ENCODE measurements at places on chromosomes 4 and X.

GRCh38 chr4:17194586-17194985 lies 296.1 kb upstream of the LDB2 start:
- no peak for DNase-seq

DNA sequence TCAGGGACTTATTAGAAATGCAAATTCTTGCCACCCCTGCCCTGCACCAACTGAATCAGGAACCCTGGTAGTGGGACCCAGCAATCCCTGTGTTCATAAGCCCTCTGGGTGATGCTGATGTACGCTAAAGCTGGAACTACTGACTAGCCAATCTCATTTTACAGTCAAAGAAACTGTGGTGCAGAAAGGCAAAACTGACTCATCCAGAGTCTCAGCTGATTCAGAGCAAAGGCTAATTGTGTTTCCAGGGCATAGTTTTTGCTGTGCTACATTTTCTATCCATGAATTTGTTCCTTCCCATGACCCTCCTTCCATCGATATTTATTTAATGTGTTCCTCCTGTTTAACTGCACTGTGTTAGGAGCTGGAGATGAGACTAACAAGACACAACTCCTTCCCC lies 207.5 kb downstream of the REPS2 start:
- no peak for DNase-seq

DNA sequence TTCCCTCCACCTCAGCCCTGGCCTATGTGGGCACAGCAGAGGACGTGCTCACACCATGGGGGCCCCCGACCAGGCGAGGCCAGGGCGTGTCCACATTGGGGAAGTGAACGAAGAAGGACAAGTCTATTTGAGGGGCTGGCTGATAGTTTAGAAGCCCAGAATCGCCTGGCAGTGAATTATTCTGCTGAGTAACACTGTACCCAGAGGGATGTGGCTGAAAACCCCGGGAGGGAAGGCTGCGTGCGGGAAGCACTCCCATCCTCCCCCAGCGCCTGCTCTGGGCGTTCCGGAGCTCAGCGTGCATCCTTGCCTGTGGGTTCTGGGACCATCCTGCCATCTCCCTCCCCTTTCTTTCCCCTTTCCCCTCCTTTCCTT lies 66.6 kb downstream of the TRMT44 start:
- DNase-seq, result no peak

- DNase-seq, result no peak
Measured at GRCh38 chrX:44828008-44828605, 15.7 kb upstream of the DUSP21 start.

- no peak for DNase-seq
Measured at GRCh38 chr4:81550388-81550859, 78.7 kb upstream of the RASGEF1B start.

GRCh38 chr4:115969756-115970155 lies 856.3 kb upstream of the NDST4 start:
- DNase-seq, result no peak

GRCh38 chr4:102116121-102116520 lies 229.2 kb downstream of the SLC39A8 start:
- no peak for DNase-seq

GRCh38 chrX:45198301-45198700 lies 2.4 kb downstream of the DIPK2B start:
- DNase-seq, result no peak

- no peak for DNase-seq
Measured at GRCh38 chrX:136759968-136760367, 20.8 kb downstream of the ARHGEF6 start.

DNA sequence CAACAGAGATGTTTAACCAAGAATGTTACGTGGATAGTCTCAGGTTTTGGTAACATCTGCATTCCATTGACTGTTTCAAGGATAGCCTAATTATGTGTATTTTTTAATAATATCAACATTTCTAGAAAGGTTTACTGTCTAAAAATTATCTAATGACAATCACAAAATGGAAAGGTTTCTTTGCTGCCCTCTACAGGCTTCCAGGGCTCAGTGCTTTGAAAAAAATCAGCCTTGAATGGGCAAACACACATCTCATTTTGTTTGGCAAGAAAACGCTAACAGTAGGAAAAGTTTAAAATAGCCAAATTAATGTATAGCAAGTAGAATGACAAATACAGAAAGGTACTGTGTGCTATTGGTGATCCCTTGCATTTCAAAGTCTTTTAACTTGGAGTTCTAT lies 223.4 kb upstream of the PRPS2 start:
- no peak for DNase-seq

- no peak for DNase-seq
Measured at GRCh38 chrX:101357166-101357795, 8.7 kb upstream of the TIMM8A start.

GRCh38 chrX:56764153-56764974 lies 35.3 kb downstream of the NBDY start:
- no peak for DNase-seq

- DNase-seq, result no peak
Measured at GRCh38 chr4:57446266-57446665, 336.1 kb upstream of the IGFBP7 start.

- DNase-seq, result no peak
Measured at GRCh38 chr4:175910700-175911099, 98.6 kb upstream of the GPM6A start.

DNA sequence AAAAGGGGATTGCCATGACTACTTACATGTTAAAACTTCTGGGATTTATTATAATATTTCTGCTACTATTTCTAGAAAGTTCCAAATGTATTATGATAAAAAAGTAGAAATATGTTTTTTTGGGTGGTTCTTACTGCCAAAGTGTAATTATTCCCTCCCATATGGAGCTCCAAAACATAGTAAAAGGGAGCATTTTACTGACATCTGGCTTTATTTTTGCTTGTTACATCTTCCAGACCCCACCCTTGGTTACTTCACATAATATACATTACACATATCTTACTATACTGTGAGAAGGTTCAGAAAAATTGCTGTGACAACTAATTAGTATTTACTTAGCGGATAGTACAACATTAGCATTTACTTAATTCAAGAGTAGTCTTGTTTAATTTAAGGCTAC lies 205.1 kb upstream of the TLL1 start:
- no peak for DNase-seq

DNA sequence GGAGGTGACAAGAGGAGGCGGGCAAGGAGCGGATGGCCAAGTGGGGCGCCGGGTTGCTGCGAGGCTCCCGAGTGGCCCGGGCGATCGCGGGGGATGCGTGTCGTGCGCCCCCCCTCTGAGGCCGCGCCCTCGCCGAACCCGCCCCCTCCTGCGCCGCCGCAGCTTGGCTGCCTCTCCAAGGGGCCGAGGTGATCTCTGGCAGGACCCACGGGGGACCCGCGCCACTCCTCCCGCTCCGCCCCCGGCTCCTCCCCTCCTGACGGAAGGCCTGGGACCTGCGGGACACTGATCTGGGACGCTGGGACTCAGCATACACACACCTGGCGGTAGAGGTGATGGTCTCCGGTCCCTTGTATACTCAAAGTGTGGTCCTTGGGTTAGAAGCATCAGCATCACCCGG lies 21.9 kb upstream of the FAM47C start:
- DNase-seq, result no peak

DNA sequence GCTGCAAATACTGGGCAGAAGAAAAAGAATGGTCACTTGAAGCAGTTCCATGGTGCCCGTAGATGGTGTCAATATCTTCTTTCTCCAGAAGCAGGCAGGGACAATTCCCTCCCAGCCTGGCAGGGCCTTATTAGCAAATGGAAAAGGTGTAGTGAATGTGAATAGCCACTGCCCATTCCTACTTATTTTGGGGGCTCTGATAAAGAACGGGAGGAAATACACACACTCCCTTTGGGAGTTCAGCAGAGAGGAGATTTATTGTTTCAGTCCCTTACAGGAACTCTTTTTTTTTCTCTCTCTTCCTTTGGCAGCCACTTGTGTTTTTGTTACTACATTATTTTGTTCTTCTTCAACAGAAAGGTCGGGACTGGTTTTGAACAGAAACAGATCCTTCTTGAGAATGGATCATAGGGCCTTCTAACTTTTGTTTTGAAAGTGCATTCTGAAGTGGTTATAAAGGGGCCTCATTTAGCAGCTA lies at the start of gene EMCN:
TSS of gene EMCN (minus strand) at position 159 of the 478 bp plus-strand sequence. CDS start at position 51, 108 bp downstream.
- no peak for DNase-seq

GRCh38 chr4:147678796-147679549 lies 5.0 kb downstream of the PRMT9 start:
- no peak for DNase-seq

GRCh38 chr4:184439856-184440594 lies 34.3 kb downstream of the IRF2 start:
- no peak for DNase-seq

DNA sequence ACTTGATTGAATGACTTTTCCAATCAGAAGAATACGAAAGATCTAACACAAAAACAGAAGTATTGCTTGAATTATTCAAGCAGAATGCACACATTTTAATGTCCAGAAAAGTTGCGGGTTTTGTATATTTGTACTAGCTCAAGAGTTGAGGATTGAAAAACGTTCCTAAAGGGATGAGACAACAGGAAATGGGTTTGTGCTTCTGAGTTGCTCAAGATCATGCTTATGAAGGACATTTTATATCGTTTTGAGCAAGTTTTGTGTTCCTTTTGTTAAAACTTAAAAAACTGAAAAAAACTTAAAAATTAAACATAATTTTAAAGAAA lies 353 bp upstream of the SMIM10 start:
- no peak for DNase-seq

DNA sequence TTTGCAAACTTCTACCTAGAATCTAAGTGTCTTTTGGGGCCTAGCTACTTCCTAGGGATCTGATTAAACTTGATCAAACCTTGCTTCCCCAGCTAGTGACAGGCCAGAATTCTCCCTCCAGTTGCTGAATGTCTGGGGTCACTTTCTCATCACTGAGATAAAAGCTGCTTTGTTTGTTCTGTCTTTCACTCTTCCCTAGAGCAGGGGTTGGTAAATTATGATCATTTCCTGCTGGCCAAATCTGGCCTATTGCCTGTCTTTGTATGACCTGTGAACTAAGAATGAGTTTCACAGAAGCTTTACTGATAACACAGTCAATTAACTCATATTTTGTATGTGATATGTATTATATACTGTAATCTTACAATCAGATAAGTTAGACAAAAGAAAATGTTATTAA lies 157.8 kb upstream of the AADAT start:
- no peak for DNase-seq

- no peak for DNase-seq
Measured at GRCh38 chr4:84221704-84222103, 277.4 kb downstream of the NKX6-1 start.

DNA sequence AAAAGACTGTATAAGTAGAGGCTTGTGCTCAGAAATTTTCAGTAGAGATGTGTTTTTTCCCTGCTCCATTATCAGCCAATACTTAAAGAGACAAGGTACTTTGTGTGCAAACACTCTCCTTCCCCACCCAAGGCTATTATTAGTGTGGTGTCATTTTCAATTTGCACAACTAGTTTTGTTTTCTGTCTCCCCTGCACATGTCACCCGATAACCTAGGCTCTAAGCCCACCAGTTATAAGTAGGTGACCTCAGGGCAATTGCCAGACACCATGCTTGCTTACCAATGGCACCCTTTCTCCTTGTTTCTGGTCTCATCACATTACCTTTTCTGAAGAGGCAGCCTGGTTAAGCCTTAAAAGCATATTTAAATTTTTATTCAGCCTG lies 8.0 kb upstream of the GUCY1A1 start:
- DNase-seq, result no peak

DNA sequence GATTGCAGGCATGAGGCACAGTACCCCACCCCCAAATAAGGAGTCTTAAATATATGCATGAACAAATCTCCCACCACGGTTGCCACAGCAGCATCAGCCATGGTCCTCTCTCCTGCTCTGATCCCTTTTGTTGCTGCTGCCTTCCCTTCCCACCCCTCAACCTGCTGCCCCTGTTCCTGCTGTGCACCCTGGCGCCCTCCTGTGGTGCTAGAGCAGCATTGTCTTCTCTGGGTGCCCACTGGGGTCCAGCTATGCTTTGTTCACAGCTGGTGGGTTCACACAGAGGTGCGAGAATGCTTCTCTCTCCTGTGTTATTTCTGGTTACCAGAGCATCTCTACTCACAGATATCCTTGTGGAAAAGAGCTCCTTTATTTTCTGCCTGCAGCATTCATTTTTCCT lies 116.2 kb downstream of the GATB start:
- peak; percentile 7 for DNase-seq

- DNase-seq, result no peak
Measured at GRCh38 chr4:5444918-5445517, 263.3 kb downstream of the EVC2 start.

DNA sequence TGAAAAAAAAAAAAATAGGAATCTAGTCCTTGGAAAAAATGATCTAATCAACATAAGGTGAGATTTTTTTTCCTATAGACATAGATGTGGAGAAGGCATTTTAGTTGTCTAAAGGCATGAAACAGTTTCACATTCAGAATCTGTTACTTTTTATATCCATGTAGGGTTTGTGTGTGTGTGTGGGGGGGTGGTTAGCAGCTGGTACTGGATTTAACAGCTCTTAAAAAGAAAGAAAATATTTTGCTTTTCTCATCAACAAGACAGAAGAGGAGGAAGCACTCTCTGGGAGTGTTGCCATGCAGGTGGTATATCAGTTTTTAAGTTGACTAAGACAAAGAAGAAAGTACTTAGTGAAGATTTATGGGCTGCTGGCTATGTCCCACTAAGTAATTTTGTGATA lies 122.3 kb downstream of the VCX3B start:
- DNase-seq, result no peak

DNA sequence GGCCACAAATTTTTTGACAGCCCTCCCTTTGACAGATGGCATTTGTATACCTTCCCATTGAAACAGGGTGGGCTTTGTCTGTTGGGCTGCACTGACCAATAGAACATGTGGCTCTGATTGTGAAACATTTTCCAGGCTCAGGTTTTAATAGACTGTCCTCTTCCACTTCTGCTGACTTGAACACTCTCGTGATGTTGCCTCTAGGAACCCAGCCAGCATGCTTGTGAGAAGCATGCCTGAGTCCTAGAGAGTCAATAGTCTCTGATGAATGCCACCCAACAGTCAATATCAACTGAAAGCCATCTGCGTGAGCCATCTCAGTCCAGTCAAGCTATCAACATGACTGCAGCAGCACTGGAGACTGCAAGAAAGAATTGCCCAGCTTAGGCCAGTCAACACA lies 290.0 kb downstream of the SLC7A11 start:
- DNase-seq, result no peak

DNA sequence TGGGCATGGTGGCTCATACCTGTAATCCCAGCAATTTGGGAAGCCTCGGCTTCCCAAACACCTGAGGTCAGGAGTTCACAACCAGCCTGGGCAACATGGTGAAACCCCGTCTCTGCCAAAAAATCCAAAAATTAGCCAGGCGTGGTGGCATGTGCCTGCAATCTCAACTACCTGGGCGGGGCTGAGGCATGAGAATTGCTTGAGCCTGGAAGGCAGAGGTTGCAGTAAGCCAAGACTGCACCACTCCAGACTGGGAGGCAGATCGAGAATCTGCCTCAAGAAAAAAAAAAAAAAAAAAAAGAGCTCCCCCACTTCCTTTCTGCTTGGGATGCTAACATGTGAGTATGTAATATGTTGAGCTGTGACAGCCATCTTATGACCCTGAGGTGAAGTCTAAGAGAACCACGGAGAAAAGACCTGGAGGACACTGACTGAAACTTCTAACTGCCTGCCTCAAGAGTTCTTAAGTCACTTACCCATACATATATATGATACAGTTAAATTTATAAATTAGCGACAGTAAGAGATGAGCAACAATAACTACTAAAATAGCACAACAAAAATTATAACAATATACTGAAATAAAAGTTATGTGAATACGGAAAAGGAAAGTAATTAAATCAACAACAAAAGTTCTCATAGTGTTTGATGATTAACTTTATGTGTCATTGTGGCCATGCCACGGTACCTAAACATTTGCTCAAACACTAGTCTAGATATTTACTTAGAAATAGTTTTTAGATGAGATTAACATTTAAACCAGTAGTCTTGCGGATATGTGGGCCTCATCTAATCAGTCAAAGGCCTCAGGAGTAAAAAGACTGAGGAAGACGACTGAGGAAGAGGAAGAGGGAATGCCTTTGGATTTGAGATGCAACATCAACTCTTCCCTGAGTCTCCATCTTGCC lies 178.3 kb downstream of the OPHN1 start:
- DNase-seq, result no peak
